ENCODE measurements at places on chromosomes 4 and X. TPM values are rescaled to one million over a fixed set of nuclear protein-coding genes. Genes with fewer than 3 reads are reported as not detected.

- DNase-seq = no peak
Measured at GRCh38 chrX:125398959-125399440, 79.3 kb downstream of the TEX13C start.

The SPANXD gene
- not detected for total RNA-seq

- peak; percentile 50 for DNase-seq
Measured at GRCh38 chr4:72302981-72303704, 265.9 kb downstream of the ADAMTS3 start.

The RTL5 gene
- total RNA-seq = 0.14 TPM
